ENCODE measurements at places on chromosomes 6 and 20.

DNA sequence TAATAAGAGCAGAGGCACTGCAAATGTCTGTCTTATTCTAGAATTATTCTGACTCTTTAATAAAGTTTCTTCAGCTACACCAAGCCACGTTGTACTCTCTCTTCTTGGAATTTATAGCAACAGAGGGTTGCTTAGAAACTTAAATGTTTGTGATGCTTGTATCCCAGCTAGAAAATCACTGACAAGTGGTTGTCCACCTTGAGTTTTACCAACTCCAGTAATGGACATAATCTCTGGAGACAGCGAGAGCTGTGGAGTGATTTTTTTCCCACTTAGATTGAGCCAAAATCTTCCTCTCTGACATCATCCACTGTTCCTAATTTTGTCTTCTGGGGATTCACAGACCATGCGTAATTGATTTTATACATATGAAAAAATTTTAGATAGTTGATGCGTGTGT is 8.0 kb downstream of the ECT2L start:
- DNase-seq, result no peak

GRCh38 chr6:74534465-74535211 is 671.2 kb downstream of the COL12A1 start:
- no peak for DNase-seq

DNA sequence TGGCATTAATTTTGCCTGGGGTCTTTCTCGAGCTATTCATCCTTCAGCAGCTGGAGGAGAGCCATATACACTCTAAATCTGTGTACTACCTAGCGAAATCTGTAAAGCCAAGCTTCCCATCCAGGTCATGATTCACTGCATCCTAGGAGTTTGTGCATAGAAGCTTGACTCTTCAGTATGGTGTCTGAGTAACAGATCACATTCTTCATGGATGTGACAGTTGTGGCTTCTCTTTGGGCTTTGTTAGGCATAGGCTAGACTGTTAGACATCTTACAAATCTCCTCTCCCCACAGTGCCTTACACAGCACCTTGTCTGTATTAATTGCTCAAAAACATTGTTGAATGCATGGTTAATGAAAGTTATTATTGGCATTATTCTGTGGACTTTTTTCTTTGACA is 177.0 kb downstream of the EYA4 start:
- no peak for DNase-seq

GRCh38 chr20:50663095-50663821 is 28.1 kb downstream of the RIPOR3 start:
- no peak for DNase-seq

DNA sequence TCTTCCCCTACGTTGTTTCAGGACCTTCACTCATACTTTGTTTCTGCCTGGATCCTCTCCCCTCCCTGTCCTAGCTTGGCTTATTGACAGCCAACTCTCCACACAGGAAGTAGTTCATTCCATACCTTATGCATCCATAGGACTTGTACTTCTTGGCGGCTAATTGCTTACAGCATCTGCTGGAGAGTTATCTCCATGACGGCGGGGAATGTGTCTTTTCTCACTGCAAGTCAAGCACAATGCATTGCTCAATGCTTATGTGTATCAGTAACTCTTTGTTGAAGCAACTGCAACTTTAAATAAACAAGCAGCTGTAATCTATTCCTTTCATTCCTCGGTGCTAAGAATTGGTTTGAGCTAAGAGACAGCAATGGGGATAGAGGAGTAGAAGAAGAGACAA is 551.3 kb upstream of the EPHA7 start:
- no peak for DNase-seq

- DNase-seq, result no peak
Observed at GRCh38 chr6:79571030-79571367, 33.8 kb upstream of the LCA5 start.

DNA sequence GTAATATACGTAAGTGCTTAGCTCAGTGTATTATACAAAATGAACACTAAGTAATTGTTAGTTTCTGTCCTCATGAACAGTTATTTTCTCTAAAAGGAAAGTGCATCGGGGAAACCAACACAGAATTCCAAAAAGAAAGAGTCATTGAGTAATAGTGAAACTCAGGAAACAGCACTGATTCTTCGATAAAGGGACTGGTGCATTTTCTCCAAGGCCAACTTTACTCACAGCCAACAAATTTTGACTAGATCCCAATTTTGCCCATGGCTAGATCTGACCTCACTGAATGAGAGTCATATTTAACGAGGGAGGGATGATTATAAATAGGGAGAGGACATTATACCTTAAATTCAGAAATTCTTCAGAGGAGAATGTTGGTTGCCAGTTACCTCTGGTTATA is 390.9 kb upstream of the NRSN1 start:
- DNase-seq, result no peak

DNA sequence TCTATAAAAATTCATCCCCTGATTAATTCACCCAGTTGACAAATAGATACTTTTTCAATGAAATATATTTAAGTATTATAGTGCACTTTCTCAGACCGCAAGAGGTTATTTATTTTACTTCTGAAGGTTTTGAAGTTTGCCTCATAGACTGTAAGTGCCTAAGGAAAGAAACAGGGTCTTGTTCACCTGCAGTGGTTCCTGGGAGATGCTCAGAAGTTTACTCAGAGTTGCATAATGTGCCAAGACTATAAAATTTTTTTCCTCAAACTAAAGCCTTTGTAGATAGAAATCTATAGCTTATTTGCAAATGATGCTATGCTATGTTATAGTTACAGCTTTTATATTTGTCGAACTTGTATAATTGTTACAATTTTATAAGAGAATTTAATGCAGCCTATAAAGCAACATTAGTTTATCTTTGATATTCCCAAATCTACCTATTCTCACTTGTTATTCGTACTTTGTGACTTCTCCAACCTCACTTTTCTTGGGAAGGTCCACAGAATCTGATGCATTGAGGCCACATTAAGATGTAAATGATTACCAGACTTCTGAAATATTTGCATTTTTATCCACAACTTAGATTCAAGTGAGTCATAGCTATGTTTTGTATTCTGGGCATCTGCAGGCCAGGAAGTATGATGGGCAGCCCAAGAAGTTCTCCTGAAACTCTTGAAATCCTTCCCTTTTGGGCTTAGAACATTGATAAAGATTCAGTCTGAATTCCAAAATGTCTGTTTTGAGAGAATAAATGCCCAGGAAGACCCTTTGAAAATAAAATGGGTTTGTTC is 35.7 kb downstream of the KCNQ5 start:
- no peak for DNase-seq

DNA sequence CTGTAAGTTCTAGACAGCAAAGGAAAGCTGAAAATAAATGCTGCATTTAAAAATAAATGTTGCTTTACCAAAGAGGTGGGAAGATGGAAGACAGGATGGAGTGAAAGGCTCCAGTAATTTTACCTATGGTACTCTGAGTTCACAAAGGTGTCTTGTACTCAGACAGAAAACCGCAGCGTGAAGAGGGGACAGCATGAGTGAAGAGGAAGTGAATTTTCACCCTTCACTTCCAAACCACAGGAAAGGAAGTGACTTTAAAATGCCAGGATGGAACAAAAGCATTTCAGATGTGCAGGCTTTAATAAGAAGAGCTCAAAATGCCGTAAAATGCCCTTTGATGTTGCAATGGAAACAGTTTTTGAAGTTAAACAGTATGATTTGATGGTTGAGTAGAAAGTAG is 91.2 kb upstream of the TINAG start:
- DNase-seq, result no peak

- no peak for DNase-seq
Observed at GRCh38 chr6:12363651-12364381, 73.7 kb downstream of the EDN1 start.

DNA sequence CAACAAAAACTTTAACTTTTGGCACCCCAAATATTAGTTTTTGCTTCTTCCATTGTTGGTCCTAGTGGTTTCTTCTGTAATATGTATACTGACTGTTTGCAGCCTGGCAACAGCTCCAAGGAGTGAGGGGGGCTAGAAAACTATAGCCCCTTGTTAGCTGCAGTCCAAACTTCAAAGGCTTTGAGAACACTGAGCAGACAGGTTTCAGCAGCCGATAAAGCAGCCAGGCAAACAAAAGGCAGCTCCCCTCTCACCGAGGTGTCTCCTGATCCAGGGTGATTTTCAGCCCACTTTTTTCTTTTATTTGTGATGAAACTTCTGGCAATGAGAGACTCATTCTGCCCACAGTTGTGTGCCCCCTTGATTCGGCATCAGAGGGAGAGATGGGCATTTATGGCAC is 80.7 kb downstream of the OLIG3 start:
- DNase-seq, result no peak

GRCh38 chr6:128397996-128398395 is 122.4 kb downstream of the PTPRK start:
- no peak for DNase-seq

DNA sequence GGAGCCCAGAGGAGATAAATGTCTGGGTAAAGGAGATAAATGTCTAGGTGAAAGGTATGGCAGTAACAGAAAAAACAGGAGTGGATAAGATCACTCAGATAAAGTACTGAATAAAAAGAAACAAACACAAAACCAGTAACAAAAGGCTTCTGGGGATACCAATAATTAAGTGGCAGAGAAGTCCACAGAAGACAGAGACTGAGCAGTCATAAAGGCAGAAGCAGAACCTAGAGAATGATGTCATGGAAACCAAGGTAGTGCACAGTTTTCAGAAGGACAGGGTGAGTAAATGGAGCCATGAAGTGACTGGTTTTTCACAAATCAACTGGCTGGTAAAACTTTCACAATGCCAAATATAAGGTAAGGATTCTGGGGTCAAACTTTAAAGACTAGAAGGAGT is 80.9 kb upstream of the PLN start:
- no peak for DNase-seq

DNA sequence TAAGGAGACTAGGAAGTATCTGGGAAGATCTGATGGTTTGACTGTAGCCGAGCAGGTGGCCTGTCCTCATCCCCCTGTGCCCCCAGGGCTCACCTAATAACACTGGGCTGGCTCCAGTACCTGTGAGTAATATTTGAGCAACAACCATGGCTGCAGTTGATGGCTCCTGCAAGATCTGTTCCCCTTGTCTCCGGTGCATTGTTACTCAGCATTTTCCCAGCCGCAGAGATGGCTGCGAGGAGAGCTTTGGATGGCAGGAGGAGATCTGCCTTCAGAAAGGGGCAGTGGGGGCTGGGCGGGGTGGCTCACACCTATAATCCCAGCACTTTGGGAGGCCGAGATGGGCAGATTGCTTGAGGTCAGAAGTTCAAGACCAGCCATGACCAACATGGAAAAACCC is 39.3 kb downstream of the PTK7 start:
- no peak for DNase-seq

GRCh38 chr20:61812845-61813485 is 252.7 kb downstream of the TAF4 start:
- DNase-seq, result no peak

DNA sequence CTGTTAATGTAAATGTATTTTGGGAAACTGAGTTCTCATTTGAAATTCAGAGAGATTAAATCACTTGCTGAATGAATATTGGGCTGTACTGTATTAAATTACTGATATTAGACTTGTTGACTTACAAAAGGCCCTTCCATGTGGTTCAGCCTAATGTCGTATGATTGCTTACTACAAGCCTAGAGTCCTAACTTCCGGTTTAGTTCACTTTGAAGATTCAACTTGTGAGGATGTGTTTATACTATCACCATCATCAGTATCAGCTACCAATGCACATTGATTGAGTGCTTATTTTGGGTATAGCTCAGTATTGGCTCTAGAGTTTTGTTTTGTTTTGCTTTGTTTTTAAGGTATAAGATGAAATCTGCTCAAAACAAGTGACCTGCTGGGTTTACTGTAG is 48.3 kb downstream of the FAM217A start:
- DNase-seq, result no peak

- no peak for DNase-seq
Observed at GRCh38 chr6:117371492-117371891, 54.2 kb downstream of the ROS1 start.

- peak; percentile 30 for DNase-seq
Observed at GRCh38 chr20:63102721-63103375, 96.1 kb upstream of the BHLHE23 start.

- DNase-seq, result no peak
Observed at GRCh38 chr6:18053078-18053477, 65.6 kb upstream of the KIF13A start.

DNA sequence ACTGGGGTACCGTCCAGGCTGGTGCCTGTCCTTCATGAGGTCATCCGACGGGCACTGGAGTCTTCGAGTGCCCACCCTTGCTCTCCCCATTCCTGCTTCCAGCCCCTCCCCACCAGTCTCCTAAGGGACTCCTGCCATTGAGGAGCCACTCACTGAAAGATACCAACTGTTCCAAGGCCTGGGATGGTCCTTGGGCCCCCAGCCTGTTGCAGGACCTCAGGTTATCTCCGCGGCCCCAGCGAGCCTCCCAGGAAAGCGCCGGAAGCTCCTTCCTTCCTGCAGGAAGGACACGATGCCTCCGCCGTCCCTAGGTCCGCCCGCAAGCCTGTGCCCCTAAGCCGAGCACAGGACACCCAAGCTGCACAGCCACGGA is 1.2 kb downstream of the NKAIN4 start:
- no peak for DNase-seq

DNA sequence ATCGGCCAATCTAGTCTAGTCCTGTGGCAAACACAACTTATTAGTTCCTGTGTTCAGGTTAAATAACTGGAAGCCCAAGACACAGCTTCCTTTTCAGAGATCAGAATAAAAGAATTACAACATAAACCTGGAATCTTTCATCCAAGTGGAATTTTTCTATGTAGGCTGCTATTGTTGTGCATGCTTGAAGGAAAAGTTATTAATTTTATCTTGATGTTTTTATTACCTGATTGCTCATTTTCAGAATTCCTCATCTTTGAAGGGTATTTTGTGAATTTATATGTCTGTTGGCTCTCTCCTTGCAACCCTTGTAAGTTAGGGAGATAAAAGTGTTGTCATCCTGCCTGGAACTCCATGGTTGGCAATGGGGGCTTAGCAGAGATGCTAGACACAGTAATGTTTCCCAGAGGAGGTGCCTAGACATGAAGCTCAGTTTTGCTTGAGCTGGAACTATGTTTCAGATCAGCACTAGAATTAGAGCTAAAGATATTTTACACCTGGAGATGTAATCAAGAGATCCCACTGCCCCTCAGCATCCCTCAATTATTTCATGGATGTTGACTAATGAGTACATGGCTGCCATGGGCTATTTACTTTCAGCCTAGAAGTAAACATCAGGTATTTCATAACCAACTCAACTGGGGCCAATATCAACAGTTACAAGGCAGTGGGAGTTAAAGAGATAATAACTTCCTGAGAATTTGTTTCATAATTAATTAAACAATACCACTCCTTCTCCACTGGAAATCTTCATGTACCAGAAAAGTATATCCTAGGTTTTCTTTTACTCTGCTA is 367.0 kb upstream of the MARCKS start:
- DNase-seq, result no peak

DNA sequence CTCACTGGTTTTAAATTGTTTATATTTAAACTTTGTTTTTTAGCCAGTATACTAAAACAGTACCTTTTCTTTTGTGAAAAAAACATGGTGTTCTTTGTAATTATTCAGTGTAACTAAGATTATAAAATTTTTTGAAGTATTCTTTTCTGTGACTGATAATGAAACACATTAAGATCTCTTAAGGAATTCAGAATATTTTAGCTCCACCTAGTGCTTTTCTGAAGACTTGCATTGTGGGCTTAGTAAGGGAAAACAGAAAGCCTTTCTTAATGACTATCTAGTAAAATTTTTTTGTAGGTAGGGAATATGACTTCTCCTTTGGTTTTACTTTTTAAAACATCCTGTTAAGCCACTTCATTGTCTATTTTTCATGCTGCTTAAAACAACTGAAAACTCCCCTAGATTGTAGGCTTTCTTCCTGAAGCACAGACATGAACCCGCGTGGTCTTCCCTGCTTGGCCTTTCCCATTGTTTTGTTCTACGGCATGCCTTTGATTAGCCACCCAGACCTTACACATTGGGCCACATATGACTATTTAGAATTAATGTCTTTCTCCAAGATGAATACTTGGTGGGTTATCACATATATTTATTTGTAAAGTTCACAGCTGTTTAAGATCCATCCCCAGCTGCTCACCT is 72.1 kb downstream of the AFDN start:
- DNase-seq, result no peak
